Left lobe of liver (tissue), 2 donors: ENCODE measurements at places on chromosomes 1 and 21.

GRCh38 chr21:29717659-29718058 is 222.1 kb downstream of the GRIK1 start:
- DNase-seq: no peak

GRCh38 chr1:101220906-101221305 is 15.9 kb upstream of the S1PR1 start:
- DNase-seq: no peak

DNA sequence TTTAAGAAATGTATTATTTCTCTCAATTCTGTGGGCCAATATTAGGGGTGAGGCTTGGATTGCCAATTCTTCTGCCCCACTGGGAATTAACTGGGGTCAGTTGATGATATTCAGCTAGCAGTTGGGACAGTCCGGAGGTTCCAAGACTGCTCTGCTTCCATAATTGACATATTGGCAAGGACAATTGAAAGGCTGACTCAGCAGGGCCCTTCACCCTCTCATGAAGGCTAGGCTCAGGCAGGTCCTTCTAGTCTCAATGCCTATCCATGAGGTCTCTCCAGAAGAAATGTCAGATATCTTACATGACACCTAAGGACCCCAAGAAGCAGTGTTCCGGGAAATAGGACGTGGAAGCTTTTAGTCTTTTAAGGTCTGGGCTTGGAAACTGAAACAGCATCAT is 13.3 kb upstream of the RNF11 start:
- no peak for DNase-seq

DNA sequence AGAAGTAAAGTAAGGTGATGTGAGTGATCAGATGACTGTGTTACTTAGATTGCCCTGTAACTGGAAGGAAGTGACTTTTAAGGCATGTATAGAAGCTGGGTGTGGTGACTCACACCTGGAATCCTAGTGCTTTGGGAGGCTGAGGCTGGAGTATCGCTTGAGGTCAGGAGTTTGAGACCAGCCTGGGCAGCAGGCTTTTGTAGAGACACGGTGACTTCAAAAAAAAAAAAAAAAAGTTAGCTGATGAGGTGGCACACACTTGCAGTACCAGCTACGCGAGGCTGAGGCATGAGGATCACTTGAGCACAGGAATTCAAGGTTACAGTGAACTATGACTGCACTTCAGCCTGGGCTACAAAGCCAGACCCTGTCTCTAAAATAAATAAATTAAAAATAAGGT is 2.3 kb upstream of the USP16 start:
- DNase-seq: no peak

DNA sequence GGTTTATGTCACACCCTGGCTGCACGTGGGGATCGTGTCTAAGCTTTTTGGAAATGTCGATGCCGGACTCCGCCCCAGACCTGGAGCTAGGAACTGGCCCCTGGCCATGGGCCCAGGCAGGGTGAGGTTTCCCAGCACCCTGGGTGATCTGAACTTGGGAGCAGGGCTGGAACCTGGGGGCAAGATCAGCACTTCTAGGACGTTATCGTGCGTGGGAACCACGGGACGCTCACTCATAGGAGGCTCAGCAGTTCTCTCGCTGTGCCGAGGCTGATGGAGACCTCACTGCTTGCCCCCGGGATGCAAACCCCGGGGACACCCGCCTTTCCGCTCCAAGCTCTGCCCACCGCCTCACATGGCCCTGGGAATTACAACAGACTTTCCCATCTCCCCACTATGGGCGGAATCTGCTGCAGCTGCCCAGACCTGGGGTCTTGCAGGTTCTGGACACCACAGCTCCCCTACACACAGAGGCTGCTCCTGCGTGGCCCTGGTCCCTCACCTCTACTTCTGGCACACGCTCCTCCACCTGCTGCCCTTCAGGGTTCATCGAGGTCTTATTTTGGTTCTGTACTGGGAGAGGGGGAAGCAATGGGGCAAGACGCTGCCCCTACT is 35.9 kb downstream of the COL18A1 start:
- peak; percentile 84 for DNase-seq

- DNase-seq: no peak
These were observed 26.6 kb downstream of the NUAK2 start for GRCh38 chr1:205294934-205295333.

DNA sequence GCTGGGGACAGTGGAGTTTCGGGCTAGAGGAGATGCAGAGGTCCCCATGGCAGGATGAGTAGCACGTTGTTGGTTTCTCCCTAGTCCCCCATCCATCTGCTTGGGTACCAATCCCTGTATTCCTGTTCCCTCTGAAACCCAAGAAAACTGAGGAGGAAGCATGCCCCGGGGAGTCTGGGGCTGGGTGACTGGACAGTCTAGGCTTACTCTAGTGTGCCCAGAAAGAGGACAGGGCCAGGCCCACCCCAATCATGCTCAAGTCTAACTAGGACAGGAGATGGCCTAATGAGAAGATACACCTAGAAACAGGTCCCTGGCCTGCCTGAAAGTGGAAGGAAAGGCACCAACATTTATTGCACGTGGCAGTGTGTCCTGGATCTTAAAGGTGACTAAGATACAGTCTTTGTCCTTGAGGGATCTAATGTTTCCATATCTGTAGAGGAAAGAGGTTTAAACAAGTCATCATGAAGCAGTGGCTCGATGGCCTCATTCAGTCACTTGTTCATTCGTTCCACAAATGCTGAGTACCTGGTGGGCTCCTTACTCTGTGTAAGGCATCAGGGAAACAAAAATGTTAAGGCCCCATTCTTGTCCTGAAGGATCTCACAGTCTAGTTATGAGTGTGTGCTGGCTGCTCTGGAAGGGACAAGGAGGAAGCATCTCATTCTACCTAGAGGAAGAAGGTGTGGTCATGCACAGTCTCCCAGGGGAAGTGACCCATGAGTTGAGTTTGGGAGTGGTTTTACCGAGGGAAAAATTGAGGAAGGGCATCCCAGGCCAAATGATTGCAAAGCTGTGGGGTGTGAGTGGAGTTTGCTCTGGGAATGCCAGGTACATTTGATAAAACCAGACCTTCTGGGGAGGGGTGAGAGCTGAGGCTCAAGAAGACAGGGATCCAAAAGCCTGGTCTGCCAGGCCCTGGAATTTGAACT is 10.0 kb downstream of the CDK18 start:
- no peak for DNase-seq
